ENCODE measurements at places on chromosomes 12 and 14.
A peak's percentile ranks its signal among the peaks of the same experiment; 100 is the strongest.

GRCh38 chr12:50598321-50598862 lies 93.6 kb downstream of the DIP2B start:
- no peak for DNase-seq

DNA sequence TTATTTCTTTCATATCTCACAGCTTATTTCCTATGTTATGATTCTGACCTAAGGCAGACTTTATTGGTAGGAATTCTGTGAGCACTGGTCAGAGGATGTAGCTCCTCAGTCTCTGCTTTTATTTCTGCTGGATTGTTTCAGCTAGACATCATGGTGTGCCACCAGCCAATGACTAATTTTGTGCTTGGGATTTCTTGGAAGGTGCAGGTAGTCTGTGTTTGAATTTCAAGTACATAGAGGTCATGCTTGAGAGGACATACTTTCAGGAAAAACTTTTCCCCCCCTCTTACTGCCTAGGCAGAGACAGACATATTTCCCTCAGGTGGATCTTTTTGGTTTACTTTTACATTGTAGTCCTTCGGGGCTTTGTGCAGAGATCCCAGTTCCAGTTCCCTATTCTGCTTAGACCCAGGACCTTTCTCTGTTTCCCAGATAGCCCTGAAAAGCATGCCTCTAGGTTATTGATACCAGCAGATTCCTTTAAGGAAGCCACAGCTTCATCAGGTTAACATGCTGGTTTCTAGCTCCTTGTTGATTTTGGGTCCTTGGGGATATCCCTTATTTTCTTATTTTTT lies 28.6 kb downstream of the BRMS1L start:
- no peak for DNase-seq

DNA sequence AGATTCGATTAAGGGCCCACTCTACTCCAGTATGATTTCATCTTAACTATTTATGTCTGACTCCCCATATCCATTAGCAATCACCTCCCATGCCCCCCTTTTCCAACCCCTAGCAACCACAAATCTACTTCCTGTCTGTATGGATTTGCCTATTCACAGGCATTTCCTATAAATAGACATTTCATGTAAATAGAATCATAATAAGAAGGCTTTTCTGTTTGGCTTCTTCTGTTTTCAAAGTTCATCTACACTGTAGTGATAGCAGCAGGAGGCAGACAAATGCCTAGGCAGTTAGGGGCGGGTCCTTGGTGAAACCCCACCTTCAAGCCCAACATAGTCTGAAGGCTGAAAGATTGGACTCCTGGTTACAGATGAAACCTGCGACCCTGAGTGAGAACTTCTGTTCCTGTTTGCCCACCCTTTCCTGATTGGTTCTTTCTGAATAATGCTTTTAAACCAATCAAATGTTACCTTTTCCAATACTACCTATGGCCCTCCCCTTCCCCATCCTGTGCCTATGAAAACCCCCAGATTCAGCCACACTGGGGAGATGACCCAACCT lies 62.1 kb upstream of the HECTD1 start:
- no peak for DNase-seq

DNA sequence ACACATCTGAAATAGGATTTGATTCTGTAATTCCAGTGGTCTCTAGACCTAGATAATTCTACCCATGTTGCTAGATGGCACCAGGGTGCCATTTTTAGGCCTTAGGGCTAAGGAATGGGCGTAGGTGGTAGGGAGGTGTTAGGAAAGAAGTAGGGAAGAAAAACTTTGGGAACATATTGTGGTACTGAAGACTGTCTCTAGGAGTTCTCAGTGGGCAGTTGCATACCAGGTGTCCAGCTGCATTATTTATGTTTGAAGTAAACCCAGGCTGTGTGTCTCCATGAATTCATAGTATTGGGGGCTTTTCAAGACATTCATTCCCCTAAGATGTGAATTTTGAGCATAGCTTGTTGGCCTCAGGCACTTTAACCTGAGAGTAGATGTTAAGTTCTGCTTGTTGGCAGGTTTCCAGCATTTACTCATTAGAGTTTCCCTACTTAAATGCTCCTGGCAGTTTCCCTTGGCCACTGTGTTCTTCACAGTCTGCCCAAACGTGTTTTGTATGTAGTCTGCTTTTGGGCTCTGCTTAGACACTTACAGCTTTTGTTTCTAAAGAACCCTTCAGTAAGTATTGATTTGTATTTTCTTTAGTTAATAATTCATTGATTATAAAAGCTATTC lies 31.5 kb upstream of the CCT2 start:
- DNase-seq: no peak

GRCh38 chr12:29024117-29024516 lies 125.0 kb upstream of the FAR2 start:
- DNase-seq: peak; percentile 2

All from SJSA1 (cell line).